ENCODE measurements at places on chromosomes 16 and 17.

DNA sequence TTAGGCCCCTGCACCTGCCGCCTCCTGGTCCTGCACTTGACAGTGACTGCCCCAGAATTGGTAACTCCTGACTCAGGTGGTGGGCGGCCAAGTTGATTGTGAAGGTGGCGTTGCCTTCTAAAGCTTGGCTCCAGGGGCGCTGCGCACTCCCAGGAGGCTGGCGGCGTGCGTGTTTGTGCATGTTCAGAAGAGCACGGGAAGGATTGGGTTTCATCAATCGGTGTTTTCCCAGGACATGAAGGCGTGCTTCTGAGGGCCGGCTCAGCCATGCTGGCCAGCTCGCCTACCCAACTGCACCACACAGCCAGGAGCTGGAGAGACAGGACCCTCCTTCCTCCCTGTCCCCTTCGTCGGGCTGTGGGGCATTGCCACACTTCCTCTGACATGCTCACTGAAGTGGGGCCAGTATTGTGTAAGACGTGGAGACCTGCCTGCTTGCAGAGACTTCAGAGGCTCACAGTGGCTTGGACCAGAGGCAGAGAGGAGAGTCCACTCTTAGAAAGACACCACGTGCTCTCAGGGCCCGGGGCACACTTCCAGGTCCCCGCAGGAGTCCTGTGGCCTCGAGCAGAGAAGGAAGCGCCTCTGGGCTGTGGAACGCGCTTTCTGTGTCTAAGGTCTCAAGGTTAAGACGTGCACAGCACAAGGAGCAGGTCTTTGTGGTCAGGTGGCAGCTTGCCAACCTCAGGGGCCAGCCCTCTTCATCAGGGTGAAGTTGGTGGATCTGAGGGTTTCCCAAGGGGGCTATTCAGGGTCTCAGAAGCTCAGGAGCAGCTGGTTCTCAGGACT lies 2.8 kb downstream of the RAB40C start:
- no peak overlapping the region for H3K27ac ChIP-seq
- H3K27me3 ChIP-seq, result peaks cover 9% of the 10 kb centered on the region
- no peaks in the 10 kb centered on the region for H3K4me1 ChIP-seq
- no peaks in the 10 kb centered on the region for H3K36me3 ChIP-seq
- H3K4me3 ChIP-seq, result no peak overlapping the region

- H3K4me3 ChIP-seq, result no peak within 1 kb of the TSS
- no peak for DNase-seq
- H3K27me3 ChIP-seq, result no peaks in the 10 kb centered on the region
- no peaks in the 10 kb centered on the region for H3K36me3 ChIP-seq
- H3K4me1 ChIP-seq, result no peaks in the 10 kb centered on the region
- no peak within 1 kb of the TSS for H3K27ac ChIP-seq
These were observed at the start of gene TMEM238L for GRCh38 chr17:10803830-10804475. Gene TMEM238L (minus strand): TSS chr17:10804099. CDS start chr17:10803963, 136 bp downstream.

DNA sequence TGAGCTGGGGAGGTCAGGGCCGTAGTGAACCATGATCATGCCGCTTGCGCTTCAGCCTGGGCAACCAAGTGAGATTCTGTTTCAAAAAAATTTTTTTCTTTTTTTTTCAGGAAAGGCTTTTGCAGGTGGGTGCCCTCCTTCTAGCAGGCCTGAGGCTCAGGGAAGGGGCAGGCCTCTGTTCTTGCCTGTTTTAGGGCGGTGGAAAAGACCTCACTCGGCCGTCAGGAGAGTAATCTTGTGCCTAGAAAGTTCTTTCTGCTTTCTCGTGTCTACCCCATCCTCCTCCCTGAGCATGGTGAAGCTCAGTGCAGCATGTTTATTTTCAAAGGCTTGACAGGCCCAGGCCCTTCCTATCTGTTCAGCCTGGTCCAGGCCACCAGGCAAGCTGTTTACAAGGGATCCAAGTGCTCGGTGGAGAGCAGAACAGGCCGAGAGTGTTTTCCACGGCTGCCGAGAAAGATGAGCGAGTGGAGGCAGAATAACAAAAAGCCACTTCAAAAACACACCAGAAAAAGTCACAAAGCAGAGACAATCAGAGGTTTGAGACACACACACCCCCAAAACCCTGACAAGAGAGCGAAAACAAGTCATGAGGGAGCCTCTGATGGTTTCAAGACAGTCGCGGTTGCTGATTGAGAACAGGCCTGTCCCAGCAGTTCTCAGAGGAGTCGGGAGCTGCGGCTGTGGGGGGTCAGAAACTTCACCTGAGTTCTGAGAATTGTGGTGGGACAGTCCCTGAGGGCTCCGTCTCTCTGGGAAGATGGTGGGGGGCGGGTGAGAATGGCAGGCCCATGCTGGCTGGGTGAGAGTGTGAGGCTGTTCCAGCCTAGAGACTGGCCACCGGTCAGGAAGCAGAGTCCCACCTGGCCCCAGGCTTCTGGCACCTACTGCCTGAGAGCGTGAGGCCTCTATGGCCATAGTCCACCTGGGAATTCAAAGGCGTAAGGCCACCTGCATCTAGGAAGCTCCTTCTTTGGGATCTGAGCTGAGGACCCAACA lies 37.5 kb upstream of the CCR7 start:
- no peak overlapping the region for H3K4me3 ChIP-seq
- no peaks in the 10 kb centered on the region for H3K36me3 ChIP-seq
- peak; percentile 37 for DNase-seq
- H3K4me1 ChIP-seq, result no peaks in the 10 kb centered on the region
- H3K27me3 ChIP-seq, result no peaks in the 10 kb centered on the region

DNA sequence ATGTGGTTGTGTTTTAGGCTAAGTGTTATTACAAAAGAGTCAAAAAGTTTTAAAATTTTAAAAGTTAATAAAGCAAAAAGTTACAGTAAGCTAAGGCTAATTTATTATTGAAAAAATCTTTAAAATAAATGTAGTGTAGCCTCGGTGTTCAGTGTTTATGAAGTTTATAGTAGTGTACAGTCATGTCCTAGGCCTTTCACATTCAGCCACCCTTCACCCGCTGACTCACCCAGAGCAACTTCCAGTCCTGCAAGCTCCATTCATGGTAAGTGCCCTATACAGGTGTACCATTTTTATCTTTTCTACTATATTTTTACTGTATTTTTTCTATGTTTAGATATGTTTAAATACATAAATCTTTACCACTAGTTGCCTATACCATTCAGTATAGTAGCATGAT lies 98.5 kb upstream of the RPRML start:
- no peaks in the 10 kb centered on the region for H3K27me3 ChIP-seq
- no peaks in the 10 kb centered on the region for H3K4me1 ChIP-seq
- no peaks in the 10 kb centered on the region for H3K36me3 ChIP-seq
- no peak for DNase-seq
- H3K27ac ChIP-seq, result no peak overlapping the region

DNA sequence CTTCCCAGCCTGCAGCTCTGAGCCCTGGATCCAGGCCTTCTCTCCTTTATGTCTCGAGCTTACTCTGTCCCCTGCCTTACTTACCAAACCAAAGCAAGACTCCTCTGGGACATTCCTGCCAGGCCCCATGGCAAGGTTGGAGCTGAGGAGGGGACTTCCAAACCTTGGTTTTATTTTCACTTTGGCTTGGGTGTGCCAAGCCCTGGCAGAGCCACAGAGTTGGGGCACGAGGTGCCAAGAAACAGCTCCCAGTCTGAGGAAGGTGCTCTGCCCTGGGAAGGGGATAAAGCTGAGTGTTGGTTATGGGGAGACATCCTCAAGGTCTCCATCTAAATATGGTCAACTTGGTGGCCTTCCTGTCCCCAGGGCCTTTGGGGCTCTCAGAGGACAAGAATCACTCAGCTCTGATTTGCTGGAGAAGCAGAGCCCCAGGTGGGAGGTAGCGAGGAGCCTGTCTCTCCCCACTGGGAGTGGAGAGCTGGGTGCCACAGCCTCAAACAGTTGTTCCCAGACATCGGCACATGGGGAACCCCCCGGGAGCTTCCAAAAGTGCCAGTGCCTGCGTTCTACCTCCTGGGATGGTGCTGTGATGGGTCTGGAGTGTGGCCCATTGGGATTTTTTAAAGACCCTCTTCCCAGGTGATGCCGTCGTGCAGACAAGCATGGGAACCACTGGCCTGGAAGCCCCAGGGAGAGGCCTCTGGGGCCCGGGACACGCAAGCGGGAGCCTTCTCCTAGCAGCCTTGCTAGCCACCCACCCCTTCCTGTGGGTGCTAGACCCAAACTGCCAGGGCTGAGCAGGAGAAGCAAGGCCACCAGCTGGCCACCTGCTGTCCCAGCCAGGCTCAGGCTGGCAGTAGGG lies 10.3 kb downstream of the NLRC5 start:
- DNase-seq, result no peak
- H3K4me3 ChIP-seq, result no peak overlapping the region
- H3K36me3 ChIP-seq, result no peaks in the 10 kb centered on the region
- no peak overlapping the region for H3K27ac ChIP-seq

DNA sequence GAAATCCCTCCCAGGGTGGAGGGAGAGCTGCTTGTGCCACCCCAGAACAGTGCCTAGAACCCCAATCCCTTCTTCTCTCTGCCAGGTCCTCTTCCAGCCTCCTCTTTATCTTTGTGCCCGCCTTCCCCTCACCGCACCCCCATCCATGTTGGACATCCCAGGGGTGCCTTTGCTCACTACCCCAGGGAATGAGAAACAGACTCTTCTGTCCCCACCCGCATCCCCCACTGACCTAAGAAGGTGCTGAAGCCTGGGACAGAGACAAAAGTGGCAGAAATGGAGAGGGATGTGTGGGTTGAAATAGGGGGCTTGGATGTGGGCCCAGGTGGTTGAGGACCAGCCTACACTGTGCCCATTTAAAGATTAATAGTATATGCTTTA lies 17.0 kb downstream of the ALOX15B start:
- H3K4me3 ChIP-seq, result no peak overlapping the region
- H3K27me3 ChIP-seq, result peaks cover 27% of the 10 kb centered on the region
- H3K27ac ChIP-seq, result no peak overlapping the region

- H3K4me1 ChIP-seq, result peaks cover 3% of the 10 kb centered on the region
- no peaks in the 10 kb centered on the region for H3K36me3 ChIP-seq
- no peak overlapping the region for H3K4me3 ChIP-seq
- H3K27me3 ChIP-seq, result no peaks in the 10 kb centered on the region
- H3K27ac ChIP-seq, result no peak overlapping the region
- DNase-seq, result peak; percentile 40
These were observed 25.1 kb upstream of the ADGRG1 start for GRCh38 chr16:57603115-57604024.

DNA sequence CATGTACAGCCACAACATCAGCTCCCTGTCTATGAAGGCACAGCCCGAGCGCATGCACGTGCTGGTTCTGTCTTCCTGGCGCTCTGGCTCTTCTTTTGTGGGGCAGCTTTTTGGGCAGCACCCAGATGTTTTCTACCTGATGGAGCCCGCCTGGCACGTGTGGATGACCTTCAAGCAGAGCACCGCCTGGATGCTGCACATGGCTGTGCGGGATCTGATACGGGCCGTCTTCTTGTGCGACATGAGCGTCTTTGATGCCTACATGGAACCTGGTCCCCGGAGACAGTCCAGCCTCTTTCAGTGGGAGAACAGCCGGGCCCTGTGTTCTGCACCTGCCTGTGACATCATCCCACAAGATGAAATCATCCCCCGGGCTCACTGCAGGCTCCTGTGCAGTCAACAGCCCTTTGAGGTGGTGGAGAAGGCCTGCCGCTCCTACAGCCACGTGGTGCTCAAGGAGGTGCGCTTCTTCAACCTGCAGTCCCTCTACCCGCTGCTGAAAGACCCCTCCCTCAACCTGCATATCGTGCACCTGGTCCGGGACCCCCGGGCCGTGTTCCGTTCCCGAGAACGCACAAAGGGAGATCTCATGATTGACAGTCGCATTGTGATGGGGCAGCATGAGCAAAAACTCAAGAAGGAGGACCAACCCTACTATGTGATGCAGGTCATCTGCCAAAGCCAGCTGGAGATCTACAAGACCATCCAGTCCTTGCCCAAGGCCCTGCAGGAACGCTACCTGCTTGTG lies 10.7 kb downstream of the CHST4 start:
- no peaks in the 10 kb centered on the region for H3K4me1 ChIP-seq
- no peaks in the 10 kb centered on the region for H3K36me3 ChIP-seq
- H3K4me3 ChIP-seq, result no peak overlapping the region
- no peaks in the 10 kb centered on the region for H3K27me3 ChIP-seq

DNA sequence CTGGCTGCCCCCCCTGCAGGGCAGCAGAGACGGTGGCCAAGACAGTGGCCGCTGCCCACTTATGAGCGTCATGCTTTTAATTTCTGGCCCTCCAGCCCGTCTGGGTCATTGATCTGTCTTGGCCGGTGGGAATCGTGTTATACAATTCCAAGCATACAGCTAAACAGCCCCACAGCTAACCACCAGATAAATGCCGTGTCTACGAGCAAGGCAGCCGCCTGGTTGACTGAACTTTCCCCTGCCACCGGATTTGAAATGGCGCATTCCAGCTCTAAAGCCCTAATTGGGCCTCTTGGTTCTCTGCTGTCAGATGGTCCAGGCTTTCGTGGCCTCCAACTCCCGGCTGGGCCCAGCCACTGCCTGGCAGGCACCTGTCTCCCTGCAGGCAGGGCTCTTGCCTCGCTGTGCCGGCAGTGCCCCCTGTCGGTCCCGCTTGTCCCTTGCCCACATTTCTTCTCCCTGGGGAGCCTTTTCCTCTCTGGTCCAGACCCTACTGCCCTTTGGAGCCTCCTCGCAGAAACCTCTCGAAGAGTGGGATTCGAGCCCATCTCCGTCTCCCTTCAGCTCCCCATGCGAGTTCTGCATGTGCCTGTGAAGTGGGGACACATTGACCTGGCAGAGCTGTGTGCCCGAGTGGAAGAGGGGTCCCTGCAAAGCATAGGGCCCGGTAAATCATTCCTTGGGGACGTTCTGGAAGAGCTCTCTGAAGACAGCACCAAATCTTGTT lies 1.8 kb upstream of the RBFOX3 start:
- peak; percentile 99 for DNase-seq
- peaks cover 74% of the 10 kb centered on the region for H3K27me3 ChIP-seq
- H3K4me1 ChIP-seq, result no peaks in the 10 kb centered on the region
- no peak overlapping the region for H3K4me3 ChIP-seq
- no peaks in the 10 kb centered on the region for H3K36me3 ChIP-seq

- H3K4me1 ChIP-seq, result peaks cover 11% of the 10 kb centered on the region
- DNase-seq, result no peak
- H3K4me3 ChIP-seq, result no peak overlapping the region
- no peak overlapping the region for H3K27ac ChIP-seq
- no peaks in the 10 kb centered on the region for H3K27me3 ChIP-seq
These were observed 28.2 kb downstream of the ST3GAL2 start for GRCh38 chr16:70410734-70411133.

DNA sequence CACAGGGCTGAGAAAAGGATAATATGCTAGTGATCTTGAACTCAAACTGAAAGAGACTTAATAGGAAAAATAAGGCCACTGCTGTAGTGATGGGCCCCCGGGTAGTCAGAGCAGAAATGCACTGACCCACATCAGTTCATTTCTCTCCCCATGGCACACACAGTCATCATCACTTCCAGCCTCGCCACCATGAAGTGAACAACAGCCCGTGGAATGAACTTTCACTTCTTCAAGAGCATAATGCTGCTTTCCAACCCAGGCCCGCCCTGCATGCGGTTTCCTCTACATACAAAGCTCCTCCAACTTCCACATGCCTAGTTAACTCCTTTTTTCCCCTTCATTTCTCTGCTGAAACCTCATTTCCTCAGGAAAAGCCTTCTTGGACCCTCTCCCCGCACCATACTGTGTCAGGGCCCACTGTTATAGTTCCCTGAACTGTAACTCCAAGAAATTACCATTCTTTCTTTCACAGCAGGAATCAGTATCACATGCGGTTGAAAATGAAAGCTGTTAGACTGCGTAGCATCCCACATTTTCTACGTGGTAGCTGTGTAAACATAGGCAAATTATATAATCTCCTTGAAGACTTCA lies 65.8 kb upstream of the SMIM36 start:
- H3K36me3 ChIP-seq, result no peaks in the 10 kb centered on the region
- no peak overlapping the region for H3K27ac ChIP-seq
- DNase-seq, result no peak

- H3K27me3 ChIP-seq, result peaks cover 70% of the 10 kb centered on the region
- H3K4me3 ChIP-seq, result no peak overlapping the region
- H3K27ac ChIP-seq, result no peak overlapping the region
- no peak for DNase-seq
These were observed 447.3 kb upstream of the MAF start for GRCh38 chr16:80047842-80048241.

All from endodermal cell (in vitro differentiated cells).